ENCODE measurements at places on chromosomes 16 and 17.

DNA sequence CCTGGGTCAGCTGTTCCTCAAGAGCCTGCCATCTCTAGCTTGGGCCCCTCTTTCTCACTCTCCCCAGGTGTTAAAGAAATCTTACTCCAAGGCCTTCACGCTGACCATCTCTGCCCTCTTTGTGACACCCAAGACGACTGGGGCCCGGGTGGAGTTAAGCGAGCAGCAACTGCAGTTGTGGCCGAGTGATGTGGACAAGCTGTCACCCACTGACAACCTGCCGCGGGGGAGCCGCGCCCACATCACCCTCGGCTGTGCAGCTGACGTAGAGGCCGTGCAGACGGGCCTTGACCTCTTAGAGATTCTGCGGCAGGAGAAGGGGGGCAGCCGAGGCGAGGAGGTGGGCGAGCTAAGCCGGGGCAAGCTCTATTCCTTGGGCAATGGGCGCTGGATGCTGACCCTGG lies 6.8 kb downstream of the CNP start:
- no peak for DNase-seq

- DNase-seq = no peak
Measured at GRCh38 chr17:75241143-75241430, 20.3 kb downstream of the GGA3 start.

- DNase-seq = no peak
Measured at GRCh38 chr16:4517812-4518680, 20.5 kb downstream of the CDIP1 start.

DNA sequence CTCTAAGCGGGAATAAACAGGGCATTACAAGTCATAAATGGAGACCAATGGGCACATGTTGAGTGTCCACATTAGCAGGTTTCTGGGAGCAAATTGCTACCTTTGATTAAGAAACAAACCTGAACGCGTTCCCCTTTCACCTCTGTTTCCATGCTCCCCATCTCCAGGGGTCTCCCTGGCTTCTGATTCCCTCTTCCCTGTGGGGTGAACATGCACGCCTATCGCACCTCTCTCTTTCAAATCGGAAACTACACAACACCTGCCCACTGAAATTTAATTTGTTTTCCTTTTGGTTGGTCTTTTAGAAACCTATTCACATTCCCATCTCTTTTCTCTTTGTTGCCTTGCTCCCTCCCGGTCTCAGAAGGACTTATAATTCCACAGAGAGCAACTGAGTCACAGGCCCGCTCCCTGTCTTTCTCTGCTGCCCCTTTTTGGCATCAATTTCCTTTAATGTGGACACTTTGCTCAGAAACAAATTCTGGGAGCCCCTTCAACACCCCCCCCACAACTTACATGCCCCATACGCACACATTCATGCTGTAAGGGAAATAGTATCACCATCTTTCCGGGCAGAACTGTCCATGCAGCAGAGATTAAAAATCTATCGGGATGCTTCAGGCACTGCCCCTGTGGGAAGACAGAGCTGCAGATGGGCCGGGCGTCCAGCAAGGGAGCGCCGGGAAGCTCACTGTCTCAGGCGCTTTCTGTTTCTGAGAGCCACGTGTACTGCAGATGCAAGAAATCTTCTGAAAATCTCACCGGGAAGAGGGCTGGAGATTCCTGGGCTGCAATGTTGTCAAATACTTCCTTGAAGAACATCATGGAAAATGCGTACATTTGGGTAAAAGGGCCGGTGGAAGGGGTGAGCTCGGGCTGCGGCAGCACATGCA lies 7.2 kb upstream of the FOXF1 start:
- DNase-seq = no peak

DNA sequence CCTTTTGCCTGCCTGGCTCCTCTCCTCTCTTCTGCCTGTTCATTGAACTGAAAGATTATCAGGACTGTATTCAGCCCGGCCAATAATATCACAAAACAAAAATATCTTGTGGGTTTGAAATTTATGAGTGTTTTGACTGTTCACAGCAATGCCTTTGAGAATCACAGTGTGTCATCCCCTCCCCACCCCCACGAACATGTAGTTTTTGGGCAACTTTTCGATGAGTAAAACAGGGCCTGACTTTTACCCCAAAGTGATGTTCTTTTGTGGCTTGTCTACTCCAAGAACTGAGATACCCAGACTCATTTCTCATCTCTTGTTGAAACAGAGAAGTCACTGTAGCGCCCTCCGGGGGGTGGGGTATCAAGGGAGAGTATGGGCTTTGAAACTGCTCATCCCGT lies 675.7 kb downstream of the WWOX start:
- no peak for DNase-seq

GRCh38 chr17:1588821-1589585 lies 26.4 kb upstream of the PITPNA start:
- DNase-seq = no peak

DNA sequence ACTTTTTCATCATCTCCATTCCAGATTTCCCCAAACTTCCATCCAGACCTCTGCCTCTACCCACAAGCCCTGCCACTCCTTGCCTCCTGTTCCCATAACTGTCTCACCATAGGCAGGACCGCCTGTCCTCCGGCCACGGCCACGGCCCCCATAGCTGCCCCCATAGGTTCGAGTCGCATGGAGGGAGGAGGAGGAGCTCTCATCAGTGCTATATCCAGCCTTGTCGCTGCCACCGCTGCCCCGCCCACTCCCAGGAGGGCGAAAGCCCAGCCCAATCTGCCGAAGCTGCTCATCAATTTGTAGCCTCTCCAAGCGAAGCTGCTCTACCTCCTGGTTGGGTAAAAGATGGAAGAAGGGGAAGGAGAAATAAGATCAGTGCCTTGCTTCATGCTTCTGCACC lies 3.4 kb upstream of the SOX15 start:
- no peak for DNase-seq

- DNase-seq = no peak
Measured at GRCh38 chr16:23858542-23858941, 22.8 kb downstream of the PRKCB start.

DNA sequence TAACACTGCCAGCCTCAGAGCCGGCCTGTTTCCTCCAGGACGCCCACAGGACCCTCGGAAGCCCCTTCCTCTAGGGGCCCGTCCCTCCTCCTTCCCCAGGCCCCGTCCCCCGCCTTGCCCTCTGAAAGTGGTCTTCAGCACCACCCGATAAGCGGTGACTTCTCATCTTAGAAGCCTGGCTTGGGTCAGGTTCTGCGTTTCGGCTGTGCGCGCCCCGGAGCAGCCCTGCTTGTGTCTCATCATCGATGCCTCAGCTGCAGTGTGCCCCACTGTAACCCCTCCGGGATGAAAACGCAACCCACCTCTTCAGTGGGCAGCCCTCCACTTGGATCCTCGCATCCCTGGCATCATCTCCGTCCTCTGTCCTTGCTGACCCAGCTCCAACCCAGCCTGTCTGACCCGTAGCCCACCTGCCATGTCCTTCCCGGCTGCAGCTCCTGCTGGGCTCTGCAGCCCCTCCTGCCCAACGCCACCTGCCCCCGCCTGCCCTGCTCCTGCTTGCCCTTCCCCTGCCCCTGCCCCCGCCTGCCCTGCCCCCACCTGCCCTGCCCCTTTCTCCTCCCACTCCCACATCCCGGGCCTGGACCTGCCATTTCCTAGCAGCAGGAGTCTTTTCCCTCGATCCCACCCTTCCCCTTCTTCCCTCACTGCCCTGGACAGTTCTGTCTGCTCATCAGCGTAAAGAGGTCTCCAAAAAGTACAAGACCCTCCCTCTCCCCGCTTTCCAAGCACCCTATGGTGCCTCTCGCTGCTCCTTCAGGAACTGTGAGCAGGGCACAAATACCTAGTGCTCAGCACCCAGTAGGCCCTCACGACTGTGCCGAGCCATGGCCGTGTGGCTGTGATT lies 112.5 kb upstream of the CHMP6 start:
- DNase-seq = no peak

GRCh38 chr17:2050300-2051060 lies 4.4 kb upstream of the HIC1 start:
- DNase-seq = no peak

GRCh38 chr16:83198977-83199376 lies 572.2 kb downstream of the CDH13 start:
- DNase-seq = no peak

GRCh38 chr17:65627108-65627507 lies 65.7 kb upstream of the AXIN2 start:
- DNase-seq = no peak

DNA sequence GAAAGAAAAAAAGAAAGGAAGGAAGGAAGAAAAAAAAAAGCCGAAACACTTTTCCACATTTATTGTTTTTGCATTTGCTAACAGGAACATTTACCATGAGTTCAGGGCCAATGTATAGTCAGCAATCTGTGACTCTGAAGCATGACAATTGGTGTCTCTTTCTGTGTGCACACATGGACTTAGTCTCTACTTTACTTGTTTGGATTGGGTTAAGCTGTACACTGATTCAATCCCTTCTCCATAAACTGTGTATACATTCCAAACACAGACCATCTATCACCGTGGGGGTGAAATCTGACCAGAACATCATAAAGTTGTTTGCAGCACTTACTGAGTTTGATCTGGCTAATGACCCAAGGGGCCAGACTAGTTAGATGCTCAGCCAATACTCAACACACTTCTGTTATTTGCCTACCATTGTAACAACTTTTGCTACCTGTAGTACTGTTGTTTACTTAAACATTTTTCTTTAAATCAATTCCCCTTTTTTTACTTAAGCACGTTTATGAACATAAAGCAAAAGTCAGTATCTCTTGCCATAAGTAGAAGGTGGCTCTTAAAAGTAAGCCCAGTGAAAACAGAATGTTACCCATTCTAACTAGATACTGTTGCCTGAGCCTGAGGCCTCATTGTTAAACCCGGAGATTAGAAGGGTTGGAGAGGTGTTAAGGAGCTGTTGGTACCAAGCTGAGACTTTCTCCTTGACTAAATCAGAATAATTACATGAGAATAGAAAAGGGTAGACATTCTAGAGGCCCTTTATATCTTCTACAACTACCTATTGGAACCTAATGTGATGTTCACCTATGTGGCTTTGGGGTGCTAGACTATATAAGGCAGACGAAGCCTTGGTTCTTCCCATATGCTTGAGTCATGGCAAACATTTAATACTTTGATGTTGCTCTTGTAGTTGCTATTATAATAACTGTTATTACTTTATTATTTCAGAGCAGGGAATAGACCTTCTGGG lies 41.8 kb downstream of the SCNN1B start:
- DNase-seq = no peak

DNA sequence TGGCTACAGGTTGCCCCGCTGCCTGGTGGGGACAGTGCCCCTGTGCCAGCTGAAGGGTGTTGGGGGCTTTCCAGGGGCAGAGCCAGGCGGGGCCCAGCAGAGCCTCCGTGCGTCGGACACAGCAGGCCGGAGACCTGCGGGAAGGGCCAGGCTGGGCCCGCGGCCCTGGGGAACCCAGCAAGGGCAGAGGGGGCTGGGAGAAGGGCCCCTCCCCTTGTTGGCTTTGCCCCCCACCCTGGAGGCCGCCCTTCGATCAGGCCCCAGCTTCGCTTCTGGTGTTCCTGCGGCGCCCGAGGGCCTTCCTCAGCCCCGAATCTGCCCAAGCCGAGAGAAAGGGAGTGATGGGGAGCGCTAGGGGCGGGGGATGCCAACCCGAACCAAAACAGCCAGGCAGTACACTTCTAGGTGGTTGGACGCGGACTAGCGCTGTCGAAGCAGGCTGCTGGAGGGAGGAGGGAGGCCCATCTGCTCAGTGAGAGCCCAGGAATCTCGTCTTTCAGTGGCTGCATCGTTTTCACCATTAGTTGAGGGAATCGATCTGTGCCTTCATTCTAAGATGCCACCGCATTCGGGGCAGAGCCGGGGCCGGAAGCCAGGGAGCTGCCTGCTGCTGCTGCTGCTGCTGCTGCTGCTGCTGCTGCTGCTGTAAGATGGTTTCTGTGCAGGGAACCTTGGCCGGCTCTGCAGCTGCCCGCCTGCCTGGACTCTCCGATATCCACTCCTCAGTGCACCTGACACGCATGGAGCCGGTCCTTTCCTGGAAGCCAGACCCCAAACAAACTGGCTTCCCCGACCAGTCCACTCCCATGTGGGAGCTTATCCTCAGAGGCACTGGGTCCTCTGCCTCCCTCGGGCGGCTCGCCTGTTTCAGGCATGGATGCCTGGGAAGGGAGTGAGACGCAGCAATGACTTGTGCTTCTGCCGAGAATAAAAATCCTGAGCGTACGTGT lies 1.7 kb downstream of the JPH3 start:
- DNase-seq = no peak

- DNase-seq = no peak
Measured at GRCh38 chr17:15319452-15320010, 21.9 kb downstream of the TEKT3 start.
